ENCODE measurements at places on chromosomes 11 and 22. TPM values are rescaled to one million over a fixed set of nuclear protein-coding genes. Genes with fewer than 3 reads are reported as not detected.

Gene ANKK1
- 0.22 TPM for total RNA-seq

Gene GLB1L3
- total RNA-seq = not detected

Gene EFEMP2
- total RNA-seq = 8.4 TPM

Gene BDNF
- total RNA-seq = 22.0 TPM

Gene SYCE3
- total RNA-seq = not detected

Gene LIF
- total RNA-seq = 75.4 TPM

Gene ACR
- total RNA-seq = 1.5 TPM

Gene CALCB
- 0.22 TPM for total RNA-seq

Gene CYP2D6
- 1.9 TPM for total RNA-seq

Gene WNT7B
- total RNA-seq = 10.5 TPM

Gene TSPAN32
- total RNA-seq = not detected

Gene ACCSL
- not detected for total RNA-seq

Gene CABP2
- not detected for total RNA-seq

Gene GAB4
- total RNA-seq = not detected

Gene NPTXR
- 12.8 TPM for total RNA-seq

Gene SCGB2A2
- not detected for total RNA-seq

Gene AGBL2
- not detected for total RNA-seq

Gene TTC36
- 0.47 TPM for total RNA-seq

Gene ARHGAP20
- total RNA-seq = not detected

Gene SNX19
- total RNA-seq = 25.2 TPM

Gene MTFP1
- total RNA-seq = 36.1 TPM

Gene CHRM1
- 0.10 TPM for total RNA-seq

Gene IGLL1
- total RNA-seq = not detected

Gene CACNA1I
- total RNA-seq = 0.15 TPM

Gene HBD
- total RNA-seq = not detected

Gene TMPRSS4
- total RNA-seq = 1.5 TPM

Gene MS4A7
- 0.22 TPM for total RNA-seq

Gene LDHAL6A
- total RNA-seq = not detected

Gene LRRC55
- not detected for total RNA-seq

Gene CECR2
- 6.0 TPM for total RNA-seq

Gene GRIK4
- total RNA-seq = 0.52 TPM

Gene APOL5
- total RNA-seq = not detected

Gene NLRP14
- 0.49 TPM for total RNA-seq

Gene GRM5
- total RNA-seq = not detected

Gene UCP3
- total RNA-seq = 1.3 TPM

Data from HCT116 (cell line).